ENCODE measurements at places on chromosomes 2 and 18. TPM values are rescaled to one million over a fixed set of nuclear protein-coding genes. Genes with fewer than 3 reads are reported as not detected.

The TTC27 gene
- total RNA-seq = 17.0 TPM

The NTSR2 gene
- not detected for total RNA-seq

The SERPINB10 gene
- not detected for total RNA-seq

DNA sequence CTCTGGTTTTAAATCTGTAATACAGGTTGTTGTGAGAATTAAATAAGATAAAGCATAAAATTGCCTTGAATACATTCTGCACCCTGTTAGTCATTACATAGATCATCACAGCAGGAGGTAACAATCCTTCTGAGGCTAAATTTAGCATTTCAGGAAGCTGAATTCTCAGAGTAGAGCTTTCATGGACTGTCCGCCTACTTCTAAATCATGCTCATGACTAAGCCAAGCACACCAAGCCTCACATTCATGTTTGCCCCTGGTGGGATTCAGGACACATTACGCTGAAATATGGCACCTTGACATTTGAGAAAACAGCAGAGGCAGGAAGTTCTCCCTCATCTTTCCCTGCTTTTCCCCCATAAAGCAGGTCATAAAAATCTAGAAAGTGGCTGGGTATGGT lies 16.6 kb upstream of the PIK3C3 start:
- peaks cover 12% of the 10 kb centered on the region for H3K4me1 ChIP-seq
- no peak overlapping the region for H3K27ac ChIP-seq
- no peaks in the 10 kb centered on the region for H3K36me3 ChIP-seq

DNA sequence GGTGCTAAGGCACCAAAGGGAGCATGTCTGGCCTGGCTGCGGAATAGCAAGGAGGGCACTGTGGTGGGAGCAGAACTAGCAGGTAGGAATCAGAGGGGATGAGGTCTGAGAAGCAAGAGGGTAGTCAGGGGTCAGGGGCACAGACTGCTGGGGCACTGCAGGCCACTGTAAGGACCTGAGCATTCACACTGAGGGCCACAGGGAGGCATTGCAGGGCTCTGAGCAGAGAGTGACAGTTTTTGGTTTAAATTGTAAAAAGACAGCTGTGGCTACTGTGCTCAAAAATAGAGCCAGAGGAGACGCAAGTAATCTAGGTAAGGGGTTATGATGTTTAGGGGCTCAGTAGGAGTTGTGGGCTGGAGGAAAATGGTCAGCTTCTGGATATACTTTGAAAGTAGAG lies 41.5 kb downstream of the ARHGAP25 start:
- no peaks in the 10 kb centered on the region for H3K27me3 ChIP-seq
- DNase-seq = no peak
- peaks cover 80% of the 10 kb centered on the region for H3K4me1 ChIP-seq
- peak overlapping the region; percentile 79 for H3K4me3 ChIP-seq
- H3K36me3 ChIP-seq = peaks cover 65% of the 10 kb centered on the region

DNA sequence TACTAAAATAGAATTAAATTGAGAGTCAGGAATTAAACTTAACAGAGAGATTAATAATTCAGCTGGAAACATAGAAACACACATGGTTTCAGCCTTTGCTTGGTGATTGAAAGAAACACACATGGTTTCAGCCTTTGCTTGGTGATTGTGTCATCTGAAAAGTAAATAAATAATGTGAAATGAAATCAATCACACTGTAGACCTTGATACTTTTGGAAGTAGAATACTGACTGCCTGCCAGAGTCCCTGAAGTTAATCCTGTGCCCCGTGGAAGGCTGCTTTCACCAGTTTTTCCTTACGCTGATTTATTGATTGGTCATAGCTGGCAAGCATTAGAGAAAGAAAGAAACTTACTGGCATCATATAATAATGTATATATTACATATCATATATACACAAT lies 1252.7 kb upstream of the FAM98A start:
- H3K4me3 ChIP-seq = no peak overlapping the region
- no peaks in the 10 kb centered on the region for H3K4me1 ChIP-seq
- H3K36me3 ChIP-seq = no peaks in the 10 kb centered on the region
- no peaks in the 10 kb centered on the region for H3K27me3 ChIP-seq
- no peak for DNase-seq

DNA sequence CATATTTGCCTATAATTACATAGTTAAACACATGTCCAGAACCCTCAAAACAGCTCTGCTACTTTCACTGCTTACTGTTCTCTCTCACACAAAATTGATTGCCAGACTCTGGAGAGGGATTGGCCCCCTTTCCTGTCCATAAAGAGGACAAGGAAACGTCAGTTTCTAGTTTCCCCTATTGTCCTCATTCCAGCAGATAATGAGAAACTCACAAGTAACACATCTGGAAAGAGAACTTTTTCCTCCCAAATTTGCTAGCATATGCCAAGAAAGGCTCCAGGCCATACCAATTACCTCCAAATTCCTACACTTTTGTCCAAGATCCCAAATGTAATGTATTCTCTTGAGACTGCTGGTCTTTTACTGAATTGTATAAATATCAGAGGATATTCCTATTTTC lies 200.5 kb downstream of the EXOC6B start:
- no peak overlapping the region for H3K27ac ChIP-seq
- H3K4me3 ChIP-seq = no peak overlapping the region
- DNase-seq = no peak
- no peaks in the 10 kb centered on the region for H3K27me3 ChIP-seq

GRCh38 chr2:23706613-23707078 lies 220.3 kb downstream of the ATAD2B start:
- no peak overlapping the region for H3K27ac ChIP-seq
- H3K27me3 ChIP-seq = no peaks in the 10 kb centered on the region
- H3K36me3 ChIP-seq = no peaks in the 10 kb centered on the region

DNA sequence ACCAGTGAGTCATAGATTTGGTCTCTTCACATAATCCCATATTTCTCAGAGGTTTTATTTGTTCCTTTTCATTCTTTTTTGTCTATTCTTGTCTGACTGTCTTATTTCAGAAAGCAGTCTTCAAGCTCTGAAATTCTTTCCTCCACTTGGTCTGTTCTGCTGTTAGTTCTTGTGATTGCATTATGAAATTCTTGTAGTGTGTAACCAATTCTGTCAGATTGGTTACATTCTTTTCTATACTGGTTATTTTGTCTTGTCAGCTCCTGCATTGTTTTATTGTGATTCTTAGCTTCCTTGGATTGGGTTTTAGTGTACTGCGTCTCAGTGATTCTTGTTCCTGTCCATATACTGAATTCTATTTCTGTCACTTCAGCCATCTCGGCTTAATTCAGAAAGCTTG lies 18.6 kb downstream of the EHBP1 start:
- peaks cover 8% of the 10 kb centered on the region for H3K4me1 ChIP-seq
- no peaks in the 10 kb centered on the region for H3K27me3 ChIP-seq
- no peak for DNase-seq
- H3K4me3 ChIP-seq = no peak overlapping the region

DNA sequence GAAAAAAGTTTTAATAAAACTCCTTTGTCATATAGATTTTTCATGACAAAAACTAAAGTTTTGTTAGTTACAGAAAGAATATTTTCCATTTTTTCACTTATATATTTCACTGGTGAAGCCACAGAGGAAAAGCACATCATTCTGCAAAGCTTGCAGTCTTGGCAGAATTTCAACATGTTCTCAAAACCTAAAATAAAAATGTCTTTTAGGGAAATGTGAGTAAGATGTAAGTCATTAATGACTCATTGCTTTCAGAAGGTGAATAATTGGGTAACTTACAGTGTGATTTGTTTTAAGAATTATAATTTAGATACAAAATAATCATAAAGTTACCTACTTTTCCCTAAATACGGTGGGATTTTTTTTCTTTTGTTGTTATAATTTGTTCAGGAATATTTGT lies 43.4 kb upstream of the TNFRSF11A start:
- H3K27me3 ChIP-seq = no peaks in the 10 kb centered on the region
- no peak overlapping the region for H3K4me3 ChIP-seq
- H3K27ac ChIP-seq = no peak overlapping the region
- H3K36me3 ChIP-seq = peaks cover 52% of the 10 kb centered on the region
- H3K4me1 ChIP-seq = peaks cover 18% of the 10 kb centered on the region

DNA sequence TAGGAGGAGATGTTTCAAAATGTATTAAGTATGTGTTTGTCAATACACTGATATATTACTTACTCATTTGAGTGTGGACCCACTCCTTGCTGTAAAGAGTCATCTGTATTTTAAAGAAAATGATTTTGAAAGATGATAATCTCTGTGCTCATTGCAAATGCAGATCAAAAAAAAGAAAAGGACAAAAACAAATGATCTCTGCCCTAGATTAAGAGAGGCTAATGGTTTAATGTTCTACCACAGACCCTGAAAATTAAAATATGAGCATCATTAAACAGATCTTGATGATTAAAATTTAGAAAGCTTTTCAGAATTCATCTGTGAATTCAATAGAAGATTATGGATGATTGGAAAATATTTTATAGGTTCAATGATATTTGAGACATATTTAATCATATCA lies 136.5 kb downstream of the CNTNAP5 start:
- H3K4me3 ChIP-seq = no peak overlapping the region
- no peak for DNase-seq
- H3K4me1 ChIP-seq = no peaks in the 10 kb centered on the region
- H3K27me3 ChIP-seq = no peaks in the 10 kb centered on the region
- no peaks in the 10 kb centered on the region for H3K36me3 ChIP-seq

Data from activated CD8-positive, alpha-beta memory T cell treated with anti-CD3 and anti-CD28 coated beads, Interleukin-2, amount 10 ng/mL, durations not matched to agents 7 days and 5 days (primary cell).